ENCODE measurements at places on chromosomes 12 and 14.
A peak's percentile ranks its signal among the peaks of the same experiment; 100 is the strongest.

DNA sequence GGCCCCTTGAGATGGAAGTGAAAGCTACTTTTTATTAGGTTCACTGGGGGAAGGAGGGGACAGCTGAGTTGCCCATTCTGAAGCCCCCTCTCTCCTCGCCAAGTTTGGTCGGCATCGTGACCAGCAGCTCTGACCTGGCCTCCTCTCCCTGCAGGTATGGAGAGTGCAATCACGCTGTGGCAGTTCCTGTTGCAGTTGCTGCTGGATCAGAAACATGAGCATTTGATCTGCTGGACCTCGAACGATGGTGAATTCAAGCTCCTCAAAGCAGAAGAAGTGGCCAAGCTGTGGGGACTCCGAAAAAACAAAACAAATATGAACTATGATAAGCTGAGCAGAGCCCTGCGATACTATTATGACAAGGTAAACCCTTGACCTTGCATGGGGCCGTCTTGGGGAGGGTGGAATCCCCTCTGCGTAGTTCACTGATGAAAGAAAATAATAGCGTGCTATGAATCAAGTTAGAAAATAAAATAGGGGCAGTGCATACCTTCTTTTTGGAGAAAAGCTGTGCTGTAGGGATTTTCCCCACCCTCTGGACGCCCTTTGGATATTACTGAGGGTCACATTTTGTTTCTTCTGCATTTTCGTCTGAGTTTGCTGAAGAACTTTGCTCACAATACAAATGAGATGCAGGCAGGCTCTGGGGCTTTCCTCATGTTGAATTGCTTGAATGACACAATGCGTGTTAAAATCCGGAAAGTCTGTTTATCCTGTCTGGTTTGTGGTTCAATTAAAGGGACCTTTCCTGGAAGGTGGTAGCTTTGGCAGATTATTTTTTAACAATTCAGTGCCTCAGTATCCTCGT is 29.4 kb downstream of the ELK3 start:
- DNase-seq, result no peak

DNA sequence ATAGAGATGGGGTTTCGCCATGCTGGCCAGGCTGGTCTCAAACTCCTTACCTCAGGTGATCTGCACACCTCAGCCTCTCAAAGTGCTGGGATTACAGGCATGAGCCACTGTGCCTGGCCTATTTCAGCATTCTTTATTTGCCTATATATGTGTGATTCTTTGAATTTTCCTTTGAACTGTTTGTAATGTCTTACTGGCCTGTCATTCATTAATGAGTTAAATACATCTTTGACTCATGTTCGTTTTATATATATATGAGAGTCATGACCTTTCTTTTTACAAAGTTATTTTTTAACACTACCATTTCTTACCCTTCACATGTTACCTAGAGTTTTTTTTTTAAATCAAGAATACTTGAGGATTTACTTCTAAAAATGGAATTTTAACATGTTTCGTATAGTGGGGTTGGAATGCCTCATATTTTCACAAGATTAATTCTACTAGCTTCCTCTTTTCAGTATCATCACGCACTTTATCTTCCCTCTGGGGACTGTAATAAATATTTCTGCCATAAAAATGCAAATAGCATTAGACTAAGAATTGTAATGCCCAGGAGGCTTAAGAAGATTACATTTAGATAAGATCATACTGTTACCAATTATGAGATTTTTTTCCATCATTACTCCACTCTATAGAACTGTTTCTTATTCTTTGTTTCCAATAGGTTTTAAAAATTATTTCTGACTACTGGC is 66.7 kb downstream of the NTN4 start:
- DNase-seq, result no peak

DNA sequence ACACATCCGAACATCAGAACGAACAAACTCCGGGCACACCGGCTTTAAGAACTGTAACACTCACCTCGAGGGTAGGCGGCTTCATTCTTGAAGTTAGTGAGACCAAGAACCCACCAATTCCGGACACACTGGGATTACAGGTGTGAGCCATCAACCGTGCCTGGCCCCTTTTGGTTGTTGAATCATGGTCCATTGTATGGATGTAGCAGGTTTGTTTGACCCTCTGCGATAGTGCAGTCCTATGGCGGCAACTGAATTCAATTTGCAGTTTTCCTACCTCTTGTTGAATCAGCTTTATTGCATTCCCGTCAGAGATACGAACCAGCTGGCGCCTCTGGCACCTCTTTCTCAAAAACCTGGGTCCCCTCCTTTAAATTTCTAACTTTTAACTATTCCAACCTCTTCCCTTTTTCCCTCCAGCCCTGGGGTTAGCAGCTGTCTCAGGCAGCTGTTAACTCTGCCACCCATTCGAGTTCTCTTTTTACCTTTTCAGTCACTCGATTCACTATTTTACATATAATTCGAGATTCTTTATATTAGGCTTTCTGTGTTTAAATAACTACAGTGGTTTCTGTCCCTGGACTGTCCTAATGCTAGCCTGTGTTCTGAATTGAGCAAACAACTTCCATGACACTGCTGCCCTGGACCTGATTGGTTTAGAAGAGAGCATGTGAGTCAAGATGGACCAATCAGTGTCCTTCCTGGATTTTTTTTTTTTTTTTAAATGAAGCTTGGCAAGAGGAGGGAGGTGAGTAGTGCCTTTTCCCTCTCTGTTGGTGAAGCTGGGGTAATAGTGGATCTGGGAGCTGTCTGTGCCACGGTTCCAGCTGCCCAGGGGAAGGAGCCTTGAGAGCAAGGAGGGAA is 261.5 kb downstream of the PCNX1 start:
- DNase-seq, result peak; percentile 14

- DNase-seq, result no peak
Measured at GRCh38 chr12:46908936-46909635, 83.3 kb upstream of the SLC38A4 start.

GRCh38 chr12:118237908-118238307 is 102.0 kb downstream of the PEBP1 start:
- peak; percentile 26 for DNase-seq

DNA sequence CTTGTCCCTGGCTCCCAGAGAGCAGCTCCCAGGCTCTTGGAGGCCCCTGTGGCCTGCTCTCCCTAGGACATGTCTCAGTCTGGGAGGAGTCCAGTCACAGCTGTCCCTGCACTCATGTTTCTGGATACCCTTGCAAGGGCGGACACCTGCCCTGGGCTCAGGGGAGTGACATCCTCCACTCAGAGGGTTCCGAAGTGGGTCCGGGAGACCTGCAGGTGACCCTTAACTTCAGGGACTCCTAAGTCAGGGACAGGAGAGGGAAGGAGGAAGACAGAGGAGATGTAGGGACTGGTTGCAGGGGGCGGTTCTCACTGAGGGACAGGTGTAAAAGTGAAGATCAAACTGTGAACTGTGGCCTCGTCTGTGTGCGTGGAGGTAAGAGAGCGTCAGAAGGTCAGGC is 37.6 kb downstream of the CACNA2D4 start:
- DNase-seq, result no peak

GRCh38 chr14:35535483-35536112 is 1.6 kb downstream of the INSM2 start:
- no peak for DNase-seq

- no peak for DNase-seq
Measured at GRCh38 chr12:114209861-114210260, 196.1 kb downstream of the TBX5 start.

DNA sequence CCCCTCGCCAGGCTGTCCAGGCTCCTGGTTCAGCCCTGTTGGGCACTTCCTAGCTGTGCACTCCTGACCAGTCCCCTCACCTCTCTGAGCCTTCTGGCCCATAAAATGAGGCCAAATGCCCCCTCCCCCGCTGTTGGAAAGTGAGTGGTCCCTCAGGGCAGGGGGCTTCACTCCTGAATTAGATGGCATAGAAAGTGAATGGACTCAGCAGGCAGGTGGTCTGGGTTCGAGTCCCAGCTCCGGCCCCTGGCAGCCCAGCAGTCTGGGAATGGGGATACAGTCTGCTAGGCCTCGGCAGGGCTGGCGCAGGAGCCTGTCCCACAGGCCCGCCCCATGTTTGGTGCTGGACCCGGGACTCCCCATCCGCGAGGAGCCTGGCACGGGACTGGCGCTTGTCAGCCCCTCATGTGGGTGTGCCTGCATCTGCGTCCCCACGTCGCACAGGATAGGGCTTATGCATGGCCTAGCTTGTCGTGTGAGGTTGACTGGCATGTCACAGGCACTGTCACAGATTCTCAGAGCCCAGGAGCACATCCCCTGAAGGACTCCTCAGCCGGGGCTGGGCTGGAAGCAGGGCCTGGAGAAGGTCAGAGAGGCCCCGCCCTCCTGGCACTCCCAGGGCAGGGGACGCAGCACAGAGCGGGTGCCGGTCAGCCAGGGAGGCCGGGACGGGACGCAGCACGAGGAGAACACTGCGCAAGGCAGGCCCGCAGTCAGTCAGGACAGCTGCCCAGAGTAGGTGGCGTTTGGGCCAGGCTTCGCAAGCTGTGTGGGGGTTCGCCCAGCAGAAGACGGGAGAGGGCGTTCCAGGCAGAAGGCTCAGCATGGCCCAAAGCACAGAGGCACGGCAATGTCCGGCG is 40.5 kb downstream of the DIO3 start:
- no peak for DNase-seq

- DNase-seq, result peak; percentile 23
Measured at GRCh38 chr12:115468087-115468510, 784.1 kb upstream of the TBX3 start.

GRCh38 chr12:52506858-52507715 is 13.1 kb downstream of the KRT5 start:
- DNase-seq, result peak; percentile 75

DNA sequence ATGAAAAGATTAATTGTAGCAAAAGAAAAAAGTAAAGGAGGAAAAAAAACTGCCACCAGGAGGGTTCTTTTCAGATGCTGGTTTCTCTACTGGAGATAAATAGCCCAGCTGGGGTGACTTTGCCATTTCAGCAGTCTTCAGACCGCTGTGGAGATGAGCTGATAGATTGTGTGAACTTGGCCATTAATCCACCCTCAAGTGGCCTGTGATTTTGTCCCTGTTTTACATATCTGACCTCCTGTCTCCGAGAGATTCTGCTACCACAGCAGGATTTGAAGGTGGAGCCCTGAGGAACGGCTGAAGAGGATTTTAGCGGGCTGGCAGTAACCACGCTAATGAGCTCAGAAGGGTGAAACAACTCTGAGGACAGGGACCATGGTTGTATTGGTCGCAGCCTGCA is 72.7 kb downstream of the WSCD2 start:
- no peak for DNase-seq

- DNase-seq, result no peak
Measured at GRCh38 chr12:128830505-128830893, 6.7 kb upstream of the SLC15A4 start.

GRCh38 chr12:82723093-82723492 is 36.4 kb downstream of the TMTC2 start:
- no peak for DNase-seq

- DNase-seq, result no peak
Measured at GRCh38 chr12:131391399-131391798, 319.5 kb upstream of the SFSWAP start.

GRCh38 chr12:8482571-8483061 is 26.9 kb downstream of the CLEC6A start:
- no peak for DNase-seq

- DNase-seq, result no peak
Measured at GRCh38 chr14:104443391-104444158, 136.0 kb upstream of the C14orf180 start.

DNA sequence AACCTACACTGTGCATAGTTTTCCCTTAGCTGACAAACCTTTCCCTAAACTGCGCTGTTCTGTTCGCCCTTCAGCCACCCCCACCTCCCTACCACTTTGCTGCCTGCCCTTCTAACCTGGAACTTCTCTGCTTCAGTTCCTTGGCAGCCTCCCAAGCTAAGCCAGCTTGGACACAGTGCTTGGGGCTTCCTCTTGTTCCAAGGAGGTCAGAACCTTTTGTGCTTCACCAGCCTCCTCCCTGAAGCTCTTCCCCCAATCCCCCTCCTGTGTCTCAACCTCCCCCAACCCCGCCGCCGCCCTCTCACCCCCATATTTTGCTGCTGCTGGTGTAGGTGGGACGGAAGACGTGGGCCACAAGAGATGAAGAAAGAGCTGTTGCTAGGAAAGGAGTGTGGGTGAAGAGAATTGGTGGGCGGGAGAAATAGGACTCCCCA is 8.1 kb upstream of the RIC8B start:
- peak; percentile 60 for DNase-seq

GRCh38 chr12:116876151-116876869 is 4.9 kb downstream of the HRK start:
- no peak for DNase-seq

GRCh38 chr12:62210422-62210821 is 49.8 kb upstream of the USP15 start:
- peak; percentile 54 for DNase-seq

- no peak for DNase-seq
Measured at GRCh38 chr12:19301223-19301622, 138.1 kb upstream of the AEBP2 start.

DNA sequence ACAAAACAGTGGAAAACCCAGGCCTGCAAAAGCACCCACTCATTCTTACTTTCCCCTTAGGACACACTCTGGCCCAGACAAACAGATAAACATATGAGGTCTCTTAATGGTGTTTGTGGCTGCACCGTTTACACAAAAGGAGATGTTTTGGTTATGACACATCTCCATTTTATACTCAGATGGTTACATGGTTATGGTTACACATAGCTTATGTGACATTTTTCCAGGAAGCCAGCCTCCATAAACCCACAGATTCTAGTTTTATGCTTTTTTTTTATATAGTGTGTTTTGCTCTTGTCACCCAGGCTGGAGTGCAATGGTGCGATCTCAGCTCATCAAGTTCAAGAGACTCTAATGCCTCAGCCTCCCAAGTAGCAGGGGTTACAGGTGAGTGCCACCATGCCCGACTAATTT is 3.5 kb upstream of the KLRD1 start:
- DNase-seq, result peak; percentile 64

DNA sequence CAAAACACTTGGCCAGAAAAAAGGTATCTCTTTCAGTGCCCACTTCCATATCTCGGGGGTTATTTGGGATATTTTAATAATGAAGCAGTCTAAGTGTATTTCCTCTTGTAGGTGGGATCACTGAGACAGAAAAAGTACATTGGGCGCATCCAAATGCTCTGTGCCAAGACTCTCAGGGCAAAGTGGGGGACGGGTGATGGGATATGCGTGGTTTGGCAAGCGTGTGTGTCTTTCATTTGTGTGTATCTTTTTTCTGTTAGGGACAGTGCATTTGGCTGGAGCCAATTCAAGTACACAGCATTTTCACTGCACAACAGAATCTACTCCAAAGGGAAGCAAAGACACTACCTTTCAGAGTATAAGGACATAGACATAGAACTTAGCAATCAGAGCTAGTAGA is 29.3 kb downstream of the SSPN start:
- no peak for DNase-seq

GRCh38 chr12:82954572-82954971 is 267.9 kb downstream of the TMTC2 start:
- no peak for DNase-seq

Data from fibroblast of mammary gland (primary cell).